ENCODE measurements at places on chromosomes 3 and 15.

DNA sequence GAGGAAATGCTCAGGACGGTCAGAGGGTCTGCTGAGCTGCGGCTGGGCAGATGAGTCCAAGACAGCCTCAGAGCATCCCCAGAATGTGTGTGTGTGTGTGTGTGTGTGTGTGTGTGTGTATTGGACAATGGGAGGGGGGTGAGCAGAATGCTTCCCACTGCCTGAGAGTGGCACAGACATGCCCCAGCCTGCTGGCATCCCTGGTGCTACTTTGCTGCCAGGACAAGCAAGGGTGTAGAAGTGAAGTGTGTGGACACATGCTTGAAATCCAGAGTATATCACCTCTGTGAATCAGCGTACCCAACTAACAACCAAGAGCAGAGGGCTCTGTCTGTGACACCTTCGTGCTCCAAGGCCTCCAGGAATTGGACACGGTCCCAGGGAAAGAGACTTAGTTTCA, 76.3 kb downstream of the SLC9A9 start:
- DNase-seq: no peak

DNA sequence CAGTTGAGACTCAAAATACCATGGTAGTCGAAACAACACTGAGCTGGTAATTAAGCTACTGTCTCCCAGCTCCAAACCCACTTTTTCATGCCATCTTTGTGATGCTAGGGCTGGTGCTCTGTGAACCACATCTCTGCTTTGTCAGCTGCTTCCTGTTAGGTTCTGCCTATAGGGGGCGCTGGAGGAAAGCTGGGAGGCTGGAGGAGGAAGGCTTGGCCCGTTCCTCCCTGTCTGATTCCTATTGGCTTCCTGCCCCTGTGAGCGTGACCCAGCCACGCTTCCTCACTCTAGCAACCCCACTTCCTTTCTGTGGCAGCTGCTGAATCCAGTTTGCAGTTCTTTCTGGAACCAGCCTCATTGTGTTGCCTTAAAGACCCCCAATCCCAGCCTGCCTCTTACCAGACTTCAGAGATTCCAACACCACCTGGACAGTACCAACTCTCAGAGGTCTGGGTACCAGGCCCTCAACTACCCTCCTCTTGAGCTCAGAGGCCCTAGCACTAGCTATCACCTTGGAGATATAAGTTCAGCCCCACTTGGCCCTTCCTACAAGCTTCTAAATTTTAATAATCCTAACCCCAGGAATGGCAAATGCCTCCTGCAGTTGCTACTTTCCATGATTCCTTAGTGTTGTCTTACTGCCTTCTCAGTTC, 120.9 kb downstream of the ERC2 start:
- no peak for DNase-seq

GRCh38 chr3:140376136-140376889, 301.6 kb upstream of the TRIM42 start:
- no peak for DNase-seq

GRCh38 chr3:133827136-133827535, 21.5 kb downstream of the SRPRB start:
- no peak for DNase-seq

DNA sequence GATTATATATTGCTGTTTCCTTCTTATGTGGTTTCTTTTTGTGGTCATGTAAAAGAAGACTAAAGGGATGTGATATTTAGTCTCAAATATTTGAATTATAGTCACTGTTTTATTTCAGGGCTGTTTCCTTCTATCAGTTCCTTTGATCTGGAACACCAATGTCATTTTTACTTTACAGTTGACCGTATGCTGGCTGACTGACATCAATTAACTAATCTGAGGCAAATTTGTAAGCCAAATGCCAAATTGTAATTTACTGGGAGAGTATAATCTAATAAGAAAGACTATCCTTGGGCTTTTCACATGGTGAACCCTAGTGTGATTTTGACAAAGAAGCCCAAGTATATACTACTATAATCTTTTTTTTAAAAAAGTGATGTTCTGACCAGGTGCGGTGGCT, 87.6 kb downstream of the TMEM108 start:
- no peak for DNase-seq

DNA sequence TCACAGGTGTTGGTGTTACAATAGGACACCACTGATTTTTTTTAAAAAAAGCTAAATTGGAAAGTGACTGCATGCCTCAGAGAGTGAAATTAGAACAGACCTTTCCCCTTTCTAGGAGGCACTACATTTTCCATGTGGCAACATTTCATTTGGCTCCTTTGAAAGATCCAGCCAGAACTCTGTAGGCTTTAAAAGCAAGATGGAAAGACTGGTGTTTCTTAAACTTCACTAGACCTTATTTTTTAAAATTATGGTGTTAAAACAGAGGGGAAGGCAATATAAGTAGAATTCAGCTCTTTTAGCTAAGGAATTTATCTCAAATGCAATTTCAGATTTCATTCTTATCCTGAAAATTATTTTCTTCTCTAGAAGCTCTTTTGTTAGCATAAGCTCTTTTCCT, 317.6 kb upstream of the TGFBR2 start:
- no peak for DNase-seq

DNA sequence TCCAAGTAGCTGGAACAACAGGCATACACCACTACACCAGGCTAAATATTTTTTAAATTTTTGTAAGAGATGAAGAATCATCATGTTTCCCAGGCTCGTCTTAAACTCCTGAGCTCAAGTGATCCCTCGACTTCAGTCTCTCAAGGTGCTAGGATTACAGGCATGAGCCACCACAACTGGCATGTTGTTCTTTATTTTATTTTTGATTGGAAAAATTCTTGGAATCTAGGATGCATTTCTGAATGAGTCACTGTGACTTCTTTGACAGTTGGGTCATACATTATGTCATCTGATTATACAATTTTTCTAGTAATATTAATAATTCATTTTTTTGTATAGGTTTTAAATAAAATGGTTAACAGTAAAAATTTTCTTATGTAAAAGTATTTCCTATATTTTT, 870.2 kb downstream of the SI start:
- DNase-seq: no peak

GRCh38 chr3:169998668-169999131, 32.1 kb downstream of the SEC62 start:
- peak; percentile 4 for DNase-seq

DNA sequence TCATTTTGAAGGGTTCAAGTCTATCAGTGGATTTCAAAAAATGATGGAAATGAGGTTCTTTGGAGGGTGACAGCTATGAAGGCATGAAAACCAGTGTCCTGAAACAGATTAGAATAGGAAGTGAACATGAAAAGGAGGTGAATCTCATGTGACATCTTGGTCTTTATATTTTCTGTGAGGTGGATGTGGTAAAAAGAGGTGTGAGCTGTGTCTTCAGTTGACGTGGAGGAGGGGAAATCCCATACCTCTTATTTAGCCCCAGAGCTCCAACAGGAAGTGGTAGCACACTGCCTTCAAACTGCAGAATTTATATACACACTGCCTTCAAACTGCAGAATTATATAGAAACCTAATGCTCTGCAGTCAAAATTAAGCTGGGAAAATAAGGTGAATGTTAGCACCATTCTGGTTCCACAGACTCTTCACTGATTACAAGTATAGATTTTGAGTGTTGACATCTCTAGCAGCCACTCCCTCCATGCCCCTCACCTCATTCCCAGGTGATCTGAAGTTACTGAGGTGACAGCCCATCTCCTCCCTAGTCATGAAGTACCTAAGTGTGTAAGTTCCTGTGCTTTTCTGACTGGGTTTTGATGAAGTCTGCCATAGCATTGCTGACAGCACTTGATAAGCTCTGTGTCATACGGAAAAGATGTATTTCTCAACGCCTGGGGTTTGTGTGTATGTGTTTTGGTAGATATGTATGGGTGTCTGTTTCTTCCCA, 2.7 kb downstream of the RAB8B start:
- peak; percentile 97 for DNase-seq

DNA sequence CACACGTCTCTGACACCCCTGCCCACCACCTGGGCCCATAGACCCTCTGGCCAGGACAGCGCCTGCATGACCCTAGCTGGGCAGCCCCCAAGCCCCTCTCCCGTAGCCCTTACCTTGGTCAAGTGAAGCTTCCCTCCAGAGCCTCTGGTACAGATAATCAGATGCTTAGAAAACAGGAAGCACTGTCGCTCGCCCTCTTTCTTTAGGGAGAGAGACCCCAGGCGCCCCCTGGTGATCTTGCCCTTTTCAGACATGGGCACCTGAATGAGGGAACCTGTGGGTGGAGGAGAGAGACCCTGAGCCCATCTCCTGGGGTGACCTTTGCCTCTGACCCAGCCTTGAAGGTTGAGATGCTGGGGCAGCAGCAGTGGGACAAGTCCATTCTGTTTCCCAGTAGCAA, 65.4 kb downstream of the RASGRF1 start:
- no peak for DNase-seq

DNA sequence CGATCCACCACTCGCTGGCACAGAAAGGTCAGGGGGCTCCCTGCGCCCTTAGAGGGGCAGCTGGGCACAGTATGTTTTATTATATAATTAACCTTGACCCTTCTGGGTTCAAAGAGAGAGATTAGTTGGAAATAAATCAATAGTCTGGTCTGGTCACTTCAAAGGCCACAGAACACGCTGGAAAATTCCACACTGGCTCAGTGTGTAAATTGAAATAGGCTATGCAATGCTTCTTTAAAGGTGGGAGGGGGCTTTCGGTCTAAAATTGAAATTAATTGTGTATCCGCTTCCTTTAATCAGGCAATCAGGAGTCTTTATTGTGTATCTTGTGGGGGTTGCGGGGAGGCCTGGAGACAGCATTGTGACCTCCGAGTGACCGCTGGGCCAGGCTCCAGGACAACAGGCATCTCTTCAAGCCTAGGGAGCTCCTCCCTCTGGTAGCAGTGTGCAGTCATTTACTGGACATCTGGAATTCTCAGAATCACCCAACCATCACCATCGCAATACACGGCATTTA, 8.0 kb downstream of the RNU5B-1 start:
- DNase-seq: no peak

- no peak for DNase-seq
Measured at GRCh38 chr15:40340038-40340739, 550 bp downstream of the CCDC9B start.

DNA sequence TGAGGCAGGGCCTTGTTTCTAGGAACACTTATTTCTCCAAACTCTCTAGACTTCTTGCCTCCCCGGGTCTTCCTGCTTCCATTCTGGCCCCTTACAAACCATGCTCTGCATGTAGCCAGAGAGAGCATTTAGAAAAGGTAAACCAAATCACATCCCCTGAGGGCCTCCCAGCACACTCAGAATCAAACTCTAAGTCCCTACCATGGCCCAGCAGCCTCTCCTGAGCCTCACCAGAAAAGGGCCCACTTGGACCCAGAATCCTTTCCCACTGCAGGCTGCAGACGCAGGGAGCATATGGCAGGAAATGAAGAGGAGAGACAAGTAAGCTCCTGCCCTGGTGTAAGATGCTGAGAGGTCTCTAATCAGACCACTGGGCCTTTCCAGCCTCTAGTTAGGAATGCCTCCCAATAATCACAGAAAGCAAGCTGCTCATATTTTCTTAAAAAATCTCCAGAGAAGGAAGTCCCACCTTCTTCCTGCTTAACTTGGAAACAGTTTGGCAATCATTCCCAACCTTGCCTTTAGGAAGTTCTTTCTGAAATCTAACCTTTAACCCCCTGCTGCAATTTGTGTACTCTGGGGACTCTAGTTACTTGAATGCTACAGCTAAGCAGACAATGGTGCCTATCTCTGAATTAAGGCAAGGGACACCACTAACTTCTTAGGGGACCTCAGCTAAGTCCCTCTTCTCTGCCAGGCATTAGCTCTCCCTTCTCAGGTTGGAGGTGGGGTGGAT, 4.2 kb downstream of the AMOTL2 start:
- no peak for DNase-seq

All from CD8-positive, alpha-beta T cell (primary cell).